ENCODE measurements at places on chromosomes 12 and 14. TPM values are rescaled to one million over a fixed set of nuclear protein-coding genes. Genes with fewer than 3 reads are reported as not detected.

DNA sequence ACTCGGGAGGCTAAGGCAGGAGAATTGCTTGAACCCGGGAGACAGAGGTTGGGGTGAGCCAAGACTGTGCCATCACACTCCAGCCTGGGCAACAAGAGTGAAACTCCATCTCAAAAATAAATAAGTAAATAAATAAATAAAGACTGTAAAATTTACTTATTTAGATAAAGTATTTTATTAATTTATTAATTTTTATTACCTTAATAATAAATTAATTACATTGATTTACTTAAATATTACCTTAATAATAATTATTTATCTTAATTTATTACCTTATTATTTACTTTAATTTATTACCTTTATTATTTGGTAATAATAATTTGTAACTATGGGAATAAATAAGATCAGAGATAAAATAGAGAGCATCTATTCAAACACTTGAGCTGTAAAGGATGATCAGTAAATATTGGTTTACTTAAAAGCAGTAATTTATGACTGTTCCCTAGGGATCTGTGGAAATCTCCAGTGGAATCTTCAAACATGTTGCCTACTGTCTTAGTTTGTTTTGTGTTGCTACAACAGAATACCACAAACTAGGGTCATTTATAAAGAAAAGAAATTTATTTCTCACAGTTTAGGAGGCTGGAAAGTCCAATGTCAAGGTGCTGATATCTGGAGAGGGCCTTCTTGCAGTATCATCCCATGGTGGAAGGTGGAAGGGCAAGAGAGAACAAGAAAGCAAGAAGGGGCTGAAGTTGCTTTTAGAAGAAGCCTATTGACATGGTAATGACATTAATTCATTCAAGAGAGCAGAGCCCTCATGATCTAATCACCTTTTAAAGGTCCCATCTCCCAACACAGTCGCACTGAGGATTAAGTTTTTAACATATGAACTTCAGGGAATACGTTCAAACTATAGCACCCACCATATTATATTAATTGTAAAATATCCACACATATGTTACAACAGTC is 37.1 kb downstream of the SOCS2 start:
- no peak overlapping the region for H3K27ac ChIP-seq
- H3K27me3 ChIP-seq, result no peaks in the 10 kb centered on the region
- H3K4me1 ChIP-seq, result no peaks in the 10 kb centered on the region
- H3K4me3 ChIP-seq, result no peak overlapping the region

GRCh38 chr14:30882431-30882830 is 8.1 kb downstream of the COCH start:
- no peak for DNase-seq
- no peak overlapping the region for H3K27ac ChIP-seq
- H3K36me3 ChIP-seq, result no peaks in the 10 kb centered on the region

DNA sequence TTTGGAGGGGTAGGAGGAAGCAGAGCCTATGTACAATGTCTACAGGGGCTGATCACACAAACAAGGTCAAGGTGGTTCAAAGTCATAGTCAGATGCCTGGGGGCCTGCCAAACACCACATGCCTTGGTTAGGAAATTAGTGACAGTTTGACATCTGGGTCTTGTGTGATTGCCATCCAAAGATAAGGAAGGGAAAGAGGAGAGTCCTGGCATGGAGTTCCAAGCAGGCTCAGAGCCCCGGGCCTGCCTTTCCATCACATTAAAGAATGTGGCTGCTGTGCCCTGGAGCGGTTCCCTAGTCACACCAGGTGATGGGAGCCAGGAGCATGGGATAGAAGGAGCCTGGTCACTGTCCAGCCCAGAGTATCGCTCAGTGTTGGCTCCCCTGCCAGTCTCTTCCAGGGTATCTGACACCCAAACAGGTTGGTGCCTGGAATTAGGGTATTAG is 53.6 kb upstream of the BCL2L14 start:
- H3K4me3 ChIP-seq, result no peak overlapping the region
- no peaks in the 10 kb centered on the region for H3K4me1 ChIP-seq
- no peaks in the 10 kb centered on the region for H3K36me3 ChIP-seq
- no peaks in the 10 kb centered on the region for H3K27me3 ChIP-seq
- H3K27ac ChIP-seq, result no peak overlapping the region
- DNase-seq, result no peak

DNA sequence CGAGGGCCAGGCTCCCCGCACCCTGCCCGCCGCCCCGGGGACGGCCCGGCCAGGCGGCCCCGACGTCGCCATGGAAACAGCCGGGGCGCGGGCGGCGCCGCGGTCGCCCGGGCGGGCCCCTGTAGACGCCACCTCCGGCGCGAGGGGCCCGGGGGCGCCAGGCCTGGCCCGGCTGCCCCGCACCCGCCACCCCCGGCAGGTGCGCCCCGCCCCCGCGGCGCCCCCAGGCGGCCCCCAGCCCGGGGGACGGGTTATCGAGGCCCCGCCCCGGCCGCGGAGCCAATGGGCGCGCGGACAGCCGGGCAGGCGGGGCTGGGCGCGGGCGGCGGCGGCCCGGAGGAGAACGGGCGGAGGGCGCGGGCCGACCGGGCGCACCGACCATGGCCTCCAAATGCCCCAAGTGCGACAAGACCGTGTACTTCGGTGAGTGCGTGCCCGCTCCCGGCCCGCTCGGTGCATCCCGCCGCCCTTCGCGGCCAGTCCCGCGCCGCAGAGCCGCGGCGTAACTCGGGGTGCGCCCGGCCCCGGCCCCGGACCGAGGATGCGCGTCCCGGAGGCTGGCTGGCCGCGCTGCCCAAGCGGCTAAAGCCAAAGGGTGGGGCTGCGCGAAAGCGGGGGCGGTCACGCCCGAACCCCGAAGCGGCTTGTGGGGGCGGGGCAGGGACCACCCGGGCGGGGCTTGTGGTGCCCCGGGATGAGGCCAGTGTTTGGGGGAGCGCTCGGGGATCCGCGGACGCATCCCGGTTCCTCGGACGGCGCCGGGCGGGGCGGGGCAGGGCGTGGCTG is at the start of gene CRIP2:
Gene CRIP2, plus strand, starts transcription at position 339 of the 786 bp plus-strand sequence. Its CDS starts 42 bp downstream, at position 381.
- no peaks in the 10 kb centered on the region for H3K27me3 ChIP-seq
- H3K27ac ChIP-seq, result peak within 1 kb of the TSS; percentile 76
- no peaks in the 10 kb centered on the region for H3K4me1 ChIP-seq
- no peaks in the 10 kb centered on the region for H3K36me3 ChIP-seq
- peak; percentile 47 for DNase-seq

- H3K36me3 ChIP-seq, result no peaks in the 10 kb centered on the region
- no peak overlapping the region for H3K4me3 ChIP-seq
- no peak overlapping the region for H3K27ac ChIP-seq
These were observed 59.4 kb upstream of the AMIGO2 start for GRCh38 chr12:47139000-47139681.

GRCh38 chr12:71183018-71183417 is 25.2 kb upstream of the TSPAN8 start:
- H3K4me3 ChIP-seq, result no peak overlapping the region
- H3K27ac ChIP-seq, result no peak overlapping the region
- H3K4me1 ChIP-seq, result no peaks in the 10 kb centered on the region
- DNase-seq, result no peak
- H3K36me3 ChIP-seq, result no peaks in the 10 kb centered on the region
- H3K27me3 ChIP-seq, result no peaks in the 10 kb centered on the region

DNA sequence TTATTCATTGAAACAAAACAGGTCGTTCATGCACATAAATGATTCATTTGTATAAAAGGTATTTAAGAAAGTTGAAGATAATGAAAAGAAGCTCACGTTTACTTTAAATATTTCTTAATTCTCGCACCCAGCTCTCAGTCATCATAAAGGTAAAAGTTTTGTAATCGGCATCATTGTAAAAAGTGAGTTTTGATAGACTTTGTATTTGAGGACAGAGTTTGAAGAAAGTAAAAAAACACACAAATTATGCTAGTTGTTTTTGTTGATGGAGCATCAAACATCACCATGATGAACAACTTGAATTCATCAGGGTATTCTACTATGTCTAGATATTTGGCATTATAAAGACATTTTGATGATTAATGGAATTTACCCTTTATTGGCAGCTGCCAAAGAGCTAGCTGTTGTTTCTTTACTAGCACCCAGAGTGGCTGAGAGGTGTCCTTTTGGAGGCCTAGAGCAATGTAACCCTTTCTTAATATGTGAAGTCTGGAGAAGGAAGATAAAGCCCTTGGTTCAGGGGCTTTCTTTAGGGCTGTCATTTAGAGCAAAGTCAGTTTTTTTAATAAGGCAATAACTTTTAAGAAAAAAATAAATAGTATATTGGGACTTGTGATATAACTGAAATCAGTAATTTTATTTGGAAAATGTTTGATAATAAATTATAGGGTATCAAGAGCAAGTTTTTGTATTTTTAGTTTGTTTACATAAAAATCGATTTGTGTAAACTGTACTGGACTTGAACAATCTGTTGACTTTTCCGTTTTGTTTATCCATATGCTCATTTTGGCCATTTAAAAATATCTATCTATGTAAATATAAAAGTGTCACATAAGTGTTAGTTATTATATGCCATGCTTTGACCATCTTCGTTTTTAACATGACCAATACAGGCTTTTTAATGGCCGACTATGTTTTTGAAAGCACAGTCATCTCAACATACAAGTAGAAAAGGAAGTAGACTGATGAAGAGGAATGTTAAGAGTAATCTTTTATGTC is 7.4 kb downstream of the GLRX5 start:
- no peaks in the 10 kb centered on the region for H3K36me3 ChIP-seq
- H3K4me3 ChIP-seq, result no peak overlapping the region
- H3K27me3 ChIP-seq, result no peaks in the 10 kb centered on the region
- H3K27ac ChIP-seq, result no peak overlapping the region
- no peak for DNase-seq

DNA sequence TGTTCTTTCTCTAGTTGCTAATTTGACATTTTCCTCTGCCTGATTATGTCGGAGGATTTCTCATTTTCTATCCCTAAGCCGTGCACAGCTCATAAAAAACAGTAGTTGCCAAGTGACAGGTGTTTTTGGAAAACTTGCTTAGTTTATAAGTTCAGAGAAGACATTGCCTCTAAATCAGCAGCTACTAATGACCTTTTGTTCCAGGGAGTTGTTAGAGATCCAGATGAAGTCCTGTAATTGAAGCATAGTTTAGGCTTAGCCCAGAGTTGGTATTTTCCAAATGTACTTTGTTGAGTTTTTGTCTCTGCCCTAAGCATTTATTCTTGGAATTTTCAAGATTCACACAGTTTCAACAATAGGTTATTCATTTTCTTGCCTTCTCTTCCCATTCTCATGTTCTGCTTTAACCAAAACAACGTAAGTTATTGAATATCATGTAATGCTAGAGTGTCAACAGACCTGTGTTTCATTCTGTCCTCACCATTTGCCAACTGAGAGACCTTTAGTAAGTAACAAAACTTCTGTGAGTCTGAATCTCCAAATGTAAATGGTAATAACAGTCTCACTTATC is 110.0 kb upstream of the SLCO1C1 start:
- H3K36me3 ChIP-seq, result no peaks in the 10 kb centered on the region
- H3K4me1 ChIP-seq, result no peaks in the 10 kb centered on the region
- no peak for DNase-seq
- no peaks in the 10 kb centered on the region for H3K27me3 ChIP-seq

DNA sequence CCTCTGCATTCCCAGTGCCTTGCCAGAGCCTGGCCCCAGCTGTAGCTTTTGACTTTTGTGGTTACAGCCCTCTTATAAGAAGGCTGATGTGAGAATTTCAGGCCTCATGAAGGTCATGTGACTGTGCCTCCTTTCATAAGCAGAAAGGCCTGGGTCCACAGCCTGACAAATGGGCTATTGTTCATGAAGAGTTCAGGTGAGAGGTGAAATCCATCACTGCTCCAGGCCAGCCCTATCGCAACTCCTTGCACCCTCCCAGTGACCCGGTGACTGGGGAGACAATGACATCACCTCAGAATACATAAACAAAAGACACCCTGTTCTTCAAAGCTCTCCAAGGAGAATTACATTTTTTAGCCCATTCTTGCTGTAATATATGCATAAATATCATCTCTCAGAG is 321.5 kb downstream of the PCNX1 start:
- H3K27ac ChIP-seq, result no peak overlapping the region
- no peak for DNase-seq
- H3K36me3 ChIP-seq, result no peaks in the 10 kb centered on the region

GRCh38 chr14:101470266-101470665 is 91.0 kb upstream of the DIO3 start:
- peak; percentile 13 for DNase-seq
- H3K4me1 ChIP-seq, result no peaks in the 10 kb centered on the region
- H3K4me3 ChIP-seq, result no peak overlapping the region
- H3K27me3 ChIP-seq, result no peaks in the 10 kb centered on the region

DNA sequence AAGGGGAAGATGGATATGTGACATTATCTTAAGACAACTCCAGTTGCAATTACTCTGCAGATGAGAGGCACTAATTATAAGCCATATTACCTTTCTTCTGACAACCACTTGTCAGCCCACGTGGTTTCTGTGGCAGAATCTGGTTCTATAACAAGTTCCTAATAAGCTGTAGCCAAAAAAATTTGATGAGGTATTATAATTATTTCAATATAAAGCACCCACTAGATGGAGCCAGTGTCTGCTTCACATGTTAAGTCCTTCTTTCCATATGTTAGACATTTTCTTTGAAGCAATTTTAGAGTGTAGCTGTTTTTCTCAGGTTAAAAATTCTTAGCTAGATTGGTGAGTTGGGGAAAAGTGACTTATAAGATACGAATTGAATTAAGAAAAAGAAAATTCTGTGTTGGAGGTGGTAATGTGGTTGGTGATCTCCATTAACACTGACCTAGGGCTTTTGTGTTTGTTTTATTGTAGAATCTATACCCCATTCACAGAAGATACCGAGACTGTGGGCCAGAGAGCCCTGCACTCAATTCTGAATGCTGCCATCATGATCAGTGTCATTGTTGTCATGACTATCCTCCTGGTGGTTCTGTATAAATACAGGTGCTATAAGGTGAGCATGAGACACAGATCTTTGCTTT is 36.9 kb downstream of the PSEN1 start:
- no peak overlapping the region for H3K4me3 ChIP-seq
- H3K36me3 ChIP-seq, result no peaks in the 10 kb centered on the region
- H3K4me1 ChIP-seq, result no peaks in the 10 kb centered on the region

GRCh38 chr14:73753124-73753886 is 39.1 kb upstream of the PNMA1 start:
- H3K4me1 ChIP-seq, result peaks cover 31% of the 10 kb centered on the region
- no peak for DNase-seq
- H3K4me3 ChIP-seq, result no peak overlapping the region
- H3K27me3 ChIP-seq, result no peaks in the 10 kb centered on the region
- peak overlapping the region; percentile 97 for H3K27ac ChIP-seq

GRCh38 chr12:47214771-47215170 is 135.0 kb upstream of the AMIGO2 start:
- DNase-seq, result no peak
- H3K27me3 ChIP-seq, result no peaks in the 10 kb centered on the region
- H3K4me3 ChIP-seq, result no peak overlapping the region

GRCh38 chr12:124347805-124348658 is 53.1 kb downstream of the RFLNA start:
- no peak overlapping the region for H3K4me3 ChIP-seq
- no peak for DNase-seq
- no peaks in the 10 kb centered on the region for H3K27me3 ChIP-seq
- no peaks in the 10 kb centered on the region for H3K4me1 ChIP-seq

GRCh38 chr14:68866991-68867533 is 74.2 kb upstream of the ZFP36L1 start:
- no peaks in the 10 kb centered on the region for H3K36me3 ChIP-seq
- DNase-seq, result no peak
- no peak overlapping the region for H3K27ac ChIP-seq
- no peaks in the 10 kb centered on the region for H3K4me1 ChIP-seq

Gene GPHB5
- not detected for total RNA-seq

Gene ANO4
- 1.4 TPM for total RNA-seq

Gene FOXM1
- not detected for total RNA-seq

Gene PRICKLE1
- total RNA-seq, result 5.9 TPM

Gene KCNMB4
- 2.6 TPM for total RNA-seq

Gene CIROP
- not detected for total RNA-seq

Gene PPP1R1A
- 3.2 TPM for total RNA-seq
